NCI-H2171 (cell line): ENCODE measurements at places on chromosomes 2 and 18.

DNA sequence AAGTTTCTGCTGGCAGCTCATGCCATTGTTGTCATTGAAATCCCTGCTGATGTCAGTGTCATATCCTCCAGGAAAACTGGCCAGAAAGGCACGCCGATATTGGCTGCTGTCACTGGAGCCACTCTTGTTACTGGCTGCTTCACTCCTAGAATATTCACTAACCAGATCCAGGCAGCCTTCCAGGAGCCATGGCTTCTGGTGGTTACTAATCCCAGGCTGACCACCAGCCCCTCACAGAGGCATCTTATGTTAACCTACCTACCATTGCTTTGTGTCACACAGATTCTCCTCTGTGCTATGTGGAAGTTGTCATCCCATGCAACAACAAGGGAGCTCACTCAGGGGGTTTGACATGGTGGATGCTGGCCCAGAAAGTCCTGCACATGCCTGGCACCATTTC is 27.0 kb upstream of the MTX2 start:
- DNase-seq, result no peak

GRCh38 chr18:74139888-74140287 is 7.7 kb downstream of the FBXO15 start:
- DNase-seq, result no peak

DNA sequence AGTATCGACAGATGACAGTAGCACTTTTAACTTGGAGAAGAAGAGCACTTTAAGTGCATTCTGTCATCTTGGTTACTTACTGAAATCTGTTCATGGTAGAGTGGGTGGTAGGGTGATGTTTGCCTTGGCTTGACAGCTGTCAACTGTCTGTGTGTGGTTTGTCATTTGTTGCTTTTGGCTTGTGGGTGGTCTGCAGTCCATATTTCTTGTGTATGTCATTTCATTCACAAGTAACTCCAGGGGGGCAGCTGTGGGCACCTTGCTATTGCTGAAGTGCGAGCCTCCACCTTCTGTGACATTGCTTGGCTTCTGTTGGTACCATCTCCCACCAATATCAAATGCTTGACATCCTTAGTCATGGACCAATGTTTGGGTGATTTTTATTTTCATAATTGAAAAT is 311.6 kb upstream of the NRP2 start:
- DNase-seq, result no peak

DNA sequence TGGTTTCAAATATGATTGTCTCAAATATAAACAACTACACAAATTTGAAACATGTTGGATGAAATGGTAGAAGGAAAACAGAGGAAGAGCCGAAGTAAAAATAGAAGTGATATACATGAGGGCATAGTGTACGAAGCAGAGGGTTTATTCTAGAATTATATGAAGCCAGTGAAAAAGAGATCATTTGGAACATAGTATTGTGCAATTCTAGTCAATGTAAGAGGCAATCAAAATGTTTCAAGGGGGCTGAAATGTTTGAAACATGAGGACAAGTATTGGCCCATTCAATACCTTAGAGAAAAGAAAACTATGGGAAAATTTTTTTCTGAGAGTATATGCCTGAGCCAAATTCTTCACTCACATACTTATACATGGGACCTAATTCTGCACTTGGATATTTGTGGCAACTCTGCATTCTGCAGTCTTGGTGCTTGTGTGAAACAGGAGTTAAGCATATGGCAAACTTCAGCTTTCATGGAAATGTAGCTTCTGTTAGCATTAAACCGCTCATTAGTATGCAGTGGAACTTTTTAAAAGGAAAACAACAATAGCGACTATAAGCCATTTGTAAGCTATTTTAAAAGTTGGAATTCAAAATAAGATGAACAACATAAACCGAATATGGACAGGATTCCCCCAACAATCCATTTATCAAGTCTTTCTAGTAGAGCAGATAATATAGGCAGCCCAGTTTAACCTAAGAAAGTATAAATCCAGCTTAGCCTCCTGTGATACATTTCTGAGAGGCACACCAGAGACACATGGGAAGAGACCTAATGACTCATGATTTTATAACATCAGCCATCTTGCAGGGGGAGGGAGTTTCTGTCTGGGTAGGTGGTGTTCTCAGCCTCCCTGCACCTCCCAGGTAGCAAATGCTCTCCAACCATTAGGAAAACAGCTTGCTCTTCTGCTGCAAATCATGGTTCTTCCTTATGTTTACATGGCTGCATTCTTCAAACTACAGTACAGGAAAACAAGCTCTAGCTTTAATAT is 197.8 kb downstream of the PAX3 start:
- no peak for DNase-seq

GRCh38 chr2:161017780-161018470 is 142.3 kb upstream of the TANK start:
- no peak for DNase-seq

DNA sequence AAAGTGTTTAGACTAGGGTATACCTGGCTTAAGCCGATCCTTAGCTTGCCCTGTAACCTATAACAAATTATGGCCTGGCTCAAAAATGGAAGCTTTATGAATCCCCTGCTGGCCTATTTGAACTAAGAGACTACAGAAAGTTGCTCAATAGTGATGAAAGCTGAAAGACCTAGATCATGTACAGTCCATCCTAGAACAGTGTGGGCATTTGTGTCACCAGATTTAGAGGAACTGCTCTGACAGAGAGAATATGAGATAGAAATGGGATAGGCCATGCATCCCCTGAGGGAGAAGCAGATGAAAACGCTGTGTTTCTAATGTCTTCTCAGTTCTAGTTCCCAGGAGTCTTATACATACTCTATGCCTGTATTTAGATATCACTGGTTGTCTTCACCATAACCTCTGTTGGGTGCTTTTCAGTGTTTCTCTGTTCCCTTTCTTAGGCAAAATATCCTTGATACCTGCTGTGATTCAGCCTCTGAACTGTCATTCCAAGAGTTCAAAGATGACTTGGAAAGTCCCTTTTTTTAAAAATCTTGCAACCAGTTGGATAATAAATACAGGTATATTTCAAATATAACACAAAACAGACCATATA is 246.9 kb upstream of the SLC39A10 start:
- no peak for DNase-seq

GRCh38 chr2:180661686-180662030 is 318.7 kb upstream of the UBE2E3 start:
- no peak for DNase-seq

DNA sequence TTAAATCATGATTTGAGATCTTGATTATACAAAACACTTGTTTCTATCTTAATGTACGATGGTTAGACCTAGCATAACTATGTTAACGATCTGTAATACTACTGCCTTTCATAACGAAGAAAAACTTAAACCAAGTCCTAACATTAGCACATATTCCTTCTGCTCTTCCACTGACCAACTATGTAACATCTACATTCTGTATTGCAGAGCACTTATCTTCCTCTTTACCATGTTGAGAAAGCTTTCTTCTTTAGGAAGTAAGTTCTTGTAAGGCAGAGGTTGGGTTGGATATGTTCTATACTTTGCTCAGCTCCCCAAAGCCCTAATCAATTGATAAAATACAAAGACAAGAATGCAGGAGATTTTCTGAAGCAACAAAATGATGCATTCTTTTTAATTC is 7.9 kb upstream of the ZNF407 start:
- no peak for DNase-seq

DNA sequence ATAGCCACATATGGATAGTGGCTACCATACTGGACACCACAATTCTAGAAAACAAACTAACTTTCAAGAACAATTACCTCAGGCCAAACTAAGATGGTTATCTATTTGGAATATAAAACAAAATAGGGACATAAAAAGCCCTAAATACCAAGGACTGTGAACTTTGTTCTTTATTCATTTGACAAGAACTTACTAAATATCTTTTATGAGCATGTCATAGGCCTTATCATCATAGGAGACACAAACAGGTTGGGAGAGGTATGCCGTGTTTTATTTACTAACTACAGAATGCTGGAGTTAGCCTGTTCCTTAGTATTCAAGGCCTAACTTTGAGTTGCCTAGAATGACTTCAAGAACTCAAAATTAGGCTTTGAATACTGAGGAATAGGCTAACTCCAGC is 32.1 kb downstream of the CCDC93 start:
- no peak for DNase-seq

GRCh38 chr2:62663920-62664795 is 41.4 kb upstream of the EHBP1 start:
- DNase-seq, result no peak

DNA sequence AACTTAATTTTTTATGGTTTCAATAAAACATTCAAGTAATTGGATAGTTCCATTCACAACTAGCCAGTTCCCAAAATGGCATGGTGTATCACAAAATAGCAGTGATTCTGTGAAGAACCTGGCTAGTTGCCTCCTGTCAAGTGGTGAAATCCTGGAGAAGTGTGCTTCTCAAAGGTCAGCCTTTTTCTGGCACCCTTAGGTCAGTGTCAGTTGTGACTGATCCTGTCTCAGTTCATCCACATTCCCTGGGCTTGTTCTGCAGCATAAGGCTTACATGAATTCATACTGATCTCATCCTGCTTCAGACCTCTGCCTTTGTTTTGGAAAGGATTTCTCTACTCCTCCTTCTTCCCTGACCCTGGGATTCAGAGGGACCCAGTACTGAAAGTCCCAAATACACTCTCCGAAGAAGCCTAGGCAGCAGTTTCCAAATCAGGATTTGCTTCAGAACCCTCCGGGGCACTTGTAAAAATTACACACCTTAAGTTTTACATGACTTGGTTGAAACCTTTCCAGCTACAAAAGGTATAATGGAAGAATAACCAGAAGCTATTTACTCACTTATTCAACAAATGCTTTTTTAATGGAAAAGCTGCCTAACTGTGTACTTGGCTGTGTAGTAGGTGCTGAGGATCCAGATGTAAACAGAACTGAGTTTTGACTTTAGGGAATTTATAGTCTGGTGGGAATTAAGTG is 11.0 kb downstream of the MAP3K20 start:
- DNase-seq, result no peak

- DNase-seq, result no peak
These were observed 203.7 kb downstream of the KLHL29 start for GRCh38 chr2:23588508-23589201.

GRCh38 chr18:13558124-13558523 is 168.2 kb downstream of the FAM210A start:
- no peak for DNase-seq

GRCh38 chr2:43004879-43005244 is 212.5 kb upstream of the HAAO start:
- DNase-seq, result no peak

- DNase-seq, result no peak
These were observed 62.5 kb upstream of the HPCAL1 start for GRCh38 chr2:10240161-10240681.

GRCh38 chr2:136131961-136132824 is 14.2 kb upstream of the CXCR4 start:
- no peak for DNase-seq

DNA sequence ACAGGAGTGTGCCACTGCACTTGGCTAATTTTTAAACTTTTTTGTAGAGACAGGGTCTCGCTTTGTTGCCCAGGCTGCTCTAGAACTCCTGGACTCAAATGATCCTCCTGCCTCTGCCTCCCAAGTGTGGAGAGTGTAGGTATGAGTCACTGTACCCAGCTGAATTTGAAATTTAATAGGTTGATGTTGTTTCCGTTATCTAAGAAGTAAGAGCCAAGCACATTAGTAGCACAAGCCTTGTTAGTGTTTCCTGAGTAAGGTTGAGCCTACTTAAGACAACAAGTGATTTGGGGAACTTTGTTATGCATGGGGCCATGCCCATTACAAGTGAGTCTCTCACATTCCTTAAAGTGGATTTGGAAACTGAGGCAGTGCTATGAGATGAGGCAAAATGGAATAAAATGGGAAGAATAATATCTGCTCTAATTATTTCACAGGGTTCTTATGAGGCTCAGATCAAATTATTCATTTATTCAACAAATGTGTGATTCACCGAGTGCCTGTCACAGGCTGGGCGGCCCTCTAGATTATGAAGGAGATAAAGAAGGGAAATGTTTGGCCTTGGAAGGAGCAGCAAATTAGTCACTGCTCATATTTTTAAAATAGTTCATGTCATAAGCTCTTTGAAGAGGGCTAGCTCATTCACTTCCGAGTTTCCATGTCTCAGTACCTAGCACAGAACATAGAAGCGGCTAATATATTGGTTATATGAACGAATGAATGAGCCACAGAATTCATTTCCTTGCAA is 217.2 kb downstream of the LDLRAD4 start:
- no peak for DNase-seq

GRCh38 chr2:9705196-9705595 is 74.4 kb upstream of the YWHAQ start:
- DNase-seq, result no peak

DNA sequence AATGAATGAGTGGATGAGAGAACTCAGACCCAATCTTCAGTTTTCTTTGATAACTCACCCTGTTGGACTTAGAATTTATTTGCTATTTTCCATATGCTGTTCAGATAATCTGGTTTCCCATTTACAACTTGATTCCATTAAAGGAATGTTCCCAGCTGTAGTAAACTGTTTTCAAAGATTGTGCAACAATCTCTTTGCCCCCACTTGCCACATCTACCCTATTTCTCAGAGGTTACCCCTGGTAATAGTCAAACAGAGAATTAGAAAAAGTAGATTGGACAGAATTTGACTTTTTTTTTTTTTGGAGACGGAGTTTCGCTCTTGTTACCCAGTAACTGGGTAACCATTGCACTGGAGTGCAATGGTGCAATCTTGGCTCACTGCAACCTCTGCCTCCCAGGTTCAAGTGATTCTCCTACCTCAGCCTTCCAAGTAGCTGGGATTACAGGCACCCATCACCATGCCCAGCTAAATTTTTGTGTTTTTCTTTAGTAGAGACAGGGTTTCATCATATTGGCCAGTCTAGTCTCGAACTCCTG is 93.4 kb upstream of the SIX2 start:
- DNase-seq, result no peak

DNA sequence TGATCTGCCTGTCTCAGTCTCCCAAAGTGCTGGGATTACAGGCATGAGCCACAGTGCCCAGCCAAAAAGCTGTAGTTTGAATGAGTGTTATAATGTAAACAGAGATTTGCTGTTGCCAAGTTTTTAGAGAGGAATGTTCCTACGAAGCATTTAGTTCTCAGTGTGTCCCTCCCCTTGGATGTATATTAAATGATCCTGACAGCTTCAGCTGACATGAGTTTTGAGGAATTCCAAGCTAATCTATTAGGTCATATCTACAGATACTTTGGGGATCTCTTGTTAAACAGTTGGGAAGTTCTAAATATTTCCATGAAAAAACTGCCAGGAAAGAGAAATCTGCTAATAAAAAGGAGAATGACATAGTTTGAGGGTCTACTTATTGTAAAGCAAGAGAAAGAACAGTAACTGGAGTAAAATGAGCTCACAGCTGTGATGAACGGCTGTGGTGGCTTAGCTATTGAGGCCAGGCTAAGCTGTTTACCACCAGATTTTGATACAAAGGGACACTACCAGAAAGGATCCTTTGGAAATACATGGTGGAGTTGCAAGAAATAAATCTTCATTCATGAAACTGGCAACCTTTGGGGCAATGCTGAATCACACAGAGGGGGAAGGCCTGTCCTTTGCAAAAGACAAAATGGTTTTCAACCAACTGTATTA is 2.6 kb upstream of the STON1 start:
- DNase-seq, result no peak

GRCh38 chr2:234110219-234110618 is 59.7 kb downstream of the SPP2 start:
- DNase-seq, result no peak
